K562 (cell line): ENCODE measurements at places on chromosomes 3 and 15. TPM values are rescaled to one million over a fixed set of nuclear protein-coding genes. Genes with fewer than 3 reads are reported as not detected.
A peak's percentile ranks its signal among the peaks of the same experiment; 100 is the strongest.

The ANKRD34C gene
- total RNA-seq, result not detected in 2 replicates

The LTK gene
- 3.7 and 4.4 TPM in 2 replicates for total RNA-seq

The MINAR1 gene
- 0.72 and 0.89 TPM in 2 replicates for total RNA-seq

The SPSB4 gene
- total RNA-seq, result 0.07 TPM in 1 of 2 replicates, not detected in the other

DNA sequence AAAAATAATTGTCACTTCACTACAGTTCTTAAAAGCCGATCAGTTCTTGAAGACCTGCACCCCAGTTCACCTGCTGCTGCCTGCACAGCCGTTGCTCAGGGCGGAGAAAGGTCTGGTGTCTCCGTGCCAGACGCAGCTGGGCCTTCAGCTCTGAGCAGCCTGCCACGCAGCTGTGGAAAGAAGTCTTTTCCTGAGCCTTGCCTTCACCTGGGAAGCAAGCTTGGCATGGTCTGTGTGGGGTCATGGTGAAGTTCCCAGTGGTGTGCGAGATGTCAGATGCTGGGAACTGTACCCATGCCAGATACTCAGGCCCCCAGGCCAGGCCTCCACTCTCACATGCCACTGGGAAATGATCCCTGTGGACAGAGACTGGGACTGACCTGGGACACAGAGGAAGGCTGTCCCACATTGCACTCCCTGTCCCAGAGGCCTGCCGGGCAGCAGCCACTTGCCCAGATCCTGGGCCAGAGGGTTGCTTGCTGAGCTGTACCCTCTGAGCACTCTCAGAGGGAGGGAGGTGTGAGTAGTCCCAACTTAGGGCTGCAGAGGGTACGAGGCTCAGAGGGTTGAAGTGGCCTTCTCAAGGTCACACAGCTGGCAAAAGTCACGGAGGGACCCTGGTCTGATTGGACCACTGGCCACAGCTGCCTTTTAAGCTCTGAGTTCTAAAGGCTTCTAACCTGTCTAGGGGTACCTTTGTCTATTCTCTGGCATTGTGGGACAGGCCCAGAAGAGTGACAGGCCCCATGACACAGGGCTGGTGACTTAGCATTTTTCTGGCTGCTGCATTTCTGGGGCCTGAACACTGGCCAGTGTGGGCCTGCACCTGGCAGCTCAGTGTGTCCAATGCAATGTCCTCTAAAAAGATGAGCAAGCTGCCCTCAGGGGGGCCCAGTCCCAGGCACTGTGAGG, 55.4 kb downstream of the KLF13 start:
- DNase-seq, result no peak

GRCh38 chr3:156483961-156484787, 70.7 kb downstream of the SSR3 start:
- peak; percentile 39 for DNase-seq

DNA sequence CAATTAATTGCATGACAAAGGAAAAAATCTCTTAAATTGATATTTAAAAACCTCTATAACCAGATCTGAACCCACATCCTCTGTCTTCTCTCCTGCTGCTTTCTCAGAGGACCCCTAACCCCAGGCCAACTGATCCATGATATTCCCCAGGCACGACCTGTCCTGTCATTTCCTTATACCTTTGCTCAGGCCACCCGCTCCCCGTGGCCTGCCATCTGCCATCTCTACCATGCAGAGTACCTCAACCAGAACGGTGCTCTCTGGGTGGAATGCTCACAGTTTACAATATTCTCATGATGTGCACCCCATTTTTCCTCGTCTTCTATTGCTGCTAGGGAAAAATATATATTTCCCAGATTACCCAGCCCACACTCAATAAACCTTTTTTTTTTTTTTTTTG, 57.7 kb downstream of the ARHGEF3 start:
- DNase-seq, result no peak

DNA sequence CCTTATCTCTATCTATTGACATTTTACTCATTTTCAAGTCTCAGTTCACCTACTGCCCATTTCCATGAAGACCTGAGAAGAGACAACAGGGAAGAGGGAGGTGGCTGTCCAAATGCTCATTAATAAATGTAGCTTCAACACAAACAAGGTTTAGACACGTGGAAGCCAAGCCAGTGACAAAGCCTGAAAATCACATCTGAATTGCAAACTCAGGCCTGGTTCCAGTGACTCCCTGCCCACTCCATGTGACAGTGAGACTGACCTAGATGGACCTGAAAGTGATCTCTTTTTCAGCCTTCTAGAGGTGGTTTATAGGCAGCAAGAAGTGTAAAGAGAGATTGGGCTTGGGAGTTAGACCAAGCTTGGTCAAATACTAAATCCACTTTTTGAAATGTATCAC, 126.6 kb upstream of the BCL6 start:
- no peak for DNase-seq

DNA sequence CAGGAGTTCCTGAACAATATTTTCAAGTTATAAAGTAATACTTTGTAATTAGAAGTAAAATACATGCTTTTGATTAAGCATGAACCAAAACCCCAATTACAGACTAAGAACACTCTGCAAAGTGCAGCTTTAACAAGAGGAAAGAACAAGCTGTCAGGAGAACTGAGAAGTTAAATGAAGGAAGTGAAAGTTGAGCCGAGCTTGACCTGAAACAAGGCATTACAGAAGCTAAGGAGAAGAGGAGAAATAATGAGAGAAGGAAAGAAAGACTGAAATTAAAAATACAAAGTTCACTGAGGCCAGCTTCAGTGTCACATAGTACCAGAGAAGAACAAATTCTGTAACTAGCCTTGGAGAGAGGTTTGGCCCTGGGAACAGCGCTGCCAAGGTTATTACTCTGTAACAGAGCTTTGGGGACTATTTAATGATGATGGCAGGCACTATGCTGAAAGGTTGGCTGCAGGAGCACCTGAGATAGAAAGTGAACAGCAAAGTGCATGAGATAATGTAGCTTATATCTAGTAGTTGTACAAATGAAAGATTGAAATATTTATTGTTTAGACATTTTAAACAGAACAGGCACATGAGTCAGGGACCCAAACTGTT, 241.9 kb upstream of the PEX5L start:
- no peak for DNase-seq

- DNase-seq, result no peak
These were observed 52.6 kb downstream of the SLC12A6 start for GRCh38 chr15:34284937-34285336.

DNA sequence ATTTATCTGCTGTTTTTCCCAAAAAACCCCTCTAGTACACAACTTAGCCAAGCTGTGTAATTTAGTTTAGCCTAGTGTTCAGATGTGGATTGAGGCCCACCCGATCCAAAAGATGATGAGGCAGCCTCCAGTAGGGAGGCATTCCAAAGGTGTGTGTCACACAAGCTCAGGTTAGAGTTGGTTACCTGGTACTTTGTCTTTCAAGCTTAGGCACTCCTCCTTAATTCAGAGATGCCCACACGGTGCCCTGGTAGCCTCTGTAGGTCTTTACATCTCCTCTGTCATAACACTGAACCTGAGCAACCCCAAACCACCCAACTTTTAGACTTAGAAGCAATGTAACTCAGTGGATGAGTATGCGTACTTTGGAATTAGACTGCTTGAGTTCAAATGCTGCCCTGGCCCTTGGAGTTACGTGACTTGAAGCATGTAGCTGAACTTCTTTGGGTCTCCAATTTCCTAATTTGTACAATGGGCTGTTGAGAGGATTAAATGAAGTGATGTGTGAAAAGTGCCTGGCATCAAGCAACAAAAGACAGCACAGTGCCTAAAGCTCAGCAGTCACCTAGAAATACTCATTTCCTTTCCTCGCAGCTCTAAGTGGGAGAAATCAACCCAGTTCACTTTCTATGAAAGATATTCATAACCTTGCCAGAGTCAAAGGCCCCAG, 284.6 kb upstream of the RARB start:
- no peak for DNase-seq

GRCh38 chr3:85933326-85933725, 974.5 kb downstream of the CADM2 start:
- DNase-seq, result no peak
